ENCODE measurements at places on chromosomes 2 and 18.

DNA sequence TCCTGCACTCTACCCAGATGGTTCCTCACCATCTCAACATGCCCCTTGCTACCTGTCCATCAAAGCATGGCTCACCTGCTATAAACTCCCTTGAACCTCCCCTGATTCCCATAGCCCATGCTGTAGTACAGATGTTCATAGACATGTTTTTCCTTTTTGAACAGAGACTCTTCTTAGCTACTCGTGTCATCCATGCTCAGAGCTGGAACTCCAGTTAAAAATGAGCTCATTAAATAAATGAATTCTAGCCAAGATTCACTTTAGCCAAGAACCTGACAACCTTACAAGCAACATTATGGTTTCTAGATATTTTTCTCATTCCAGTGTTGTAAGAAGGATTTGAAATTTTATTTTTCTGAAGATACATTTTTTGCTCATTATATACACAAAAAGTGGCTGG is 65.0 kb downstream of the SCG2 start:
- DNase-seq: no peak

DNA sequence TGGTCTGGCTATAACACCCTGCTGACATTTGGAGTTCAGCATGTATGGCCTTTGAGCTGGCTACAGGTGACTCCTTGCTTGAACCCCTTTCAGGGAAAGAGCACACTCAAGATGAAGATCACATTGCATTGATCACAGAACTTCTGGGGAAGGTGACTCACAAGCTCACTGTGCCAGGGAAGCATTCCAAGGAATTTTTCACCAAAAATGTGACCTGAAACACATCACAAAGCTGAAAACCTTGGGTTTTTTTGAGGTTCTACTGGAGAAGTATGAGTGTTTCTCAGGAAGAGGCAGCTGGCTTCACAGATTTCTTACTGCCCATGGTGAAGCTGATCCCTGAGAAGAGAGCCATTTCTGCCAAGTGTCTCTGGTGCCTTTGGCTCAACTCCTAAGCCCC is 879.0 kb downstream of the CBLN2 start:
- DNase-seq: no peak

GRCh38 chr18:6994056-6994770 is 123.4 kb downstream of the LAMA1 start:
- DNase-seq: no peak

DNA sequence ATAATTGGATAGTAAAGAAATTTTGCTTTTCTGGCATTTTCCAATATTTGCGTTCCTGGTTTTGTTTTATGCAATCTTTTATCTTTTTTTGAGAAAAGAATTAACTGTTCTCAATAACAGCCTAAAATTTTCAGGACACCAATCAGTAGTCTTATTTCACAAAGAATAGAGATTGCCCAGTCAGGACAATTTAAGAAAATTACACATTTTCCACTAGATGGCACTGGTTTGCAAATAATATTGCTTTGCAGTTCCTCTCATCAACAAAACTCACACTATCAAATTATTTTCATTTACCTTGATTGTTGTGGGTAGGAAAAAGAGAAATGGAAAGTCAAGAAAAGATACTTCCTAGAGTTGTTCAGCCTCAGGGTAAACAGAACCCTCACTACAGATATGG is 2.4 kb upstream of the RBM45 start:
- DNase-seq: peak; percentile 42

- DNase-seq: no peak
These were observed 68.0 kb downstream of the ACAA2 start for GRCh38 chr18:49745045-49746014.

DNA sequence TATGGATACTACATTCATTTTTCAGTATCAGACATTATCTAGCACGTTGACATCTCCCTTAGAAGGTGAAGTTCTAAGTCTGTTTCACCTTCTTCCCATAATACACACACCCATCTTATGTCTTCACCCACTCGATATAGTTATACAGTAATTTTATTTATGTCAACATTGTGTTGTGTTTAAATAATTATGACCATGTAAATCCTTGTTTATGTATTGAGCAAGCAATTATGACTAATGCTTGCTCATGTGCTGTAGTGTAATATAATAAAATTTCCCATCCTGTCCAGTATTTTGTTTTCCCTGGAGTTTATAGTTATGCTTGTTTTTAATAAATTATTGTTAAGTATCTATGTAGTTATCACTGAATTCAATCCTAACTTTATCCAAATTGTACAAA is 163.2 kb downstream of the MTX2 start:
- DNase-seq: no peak

DNA sequence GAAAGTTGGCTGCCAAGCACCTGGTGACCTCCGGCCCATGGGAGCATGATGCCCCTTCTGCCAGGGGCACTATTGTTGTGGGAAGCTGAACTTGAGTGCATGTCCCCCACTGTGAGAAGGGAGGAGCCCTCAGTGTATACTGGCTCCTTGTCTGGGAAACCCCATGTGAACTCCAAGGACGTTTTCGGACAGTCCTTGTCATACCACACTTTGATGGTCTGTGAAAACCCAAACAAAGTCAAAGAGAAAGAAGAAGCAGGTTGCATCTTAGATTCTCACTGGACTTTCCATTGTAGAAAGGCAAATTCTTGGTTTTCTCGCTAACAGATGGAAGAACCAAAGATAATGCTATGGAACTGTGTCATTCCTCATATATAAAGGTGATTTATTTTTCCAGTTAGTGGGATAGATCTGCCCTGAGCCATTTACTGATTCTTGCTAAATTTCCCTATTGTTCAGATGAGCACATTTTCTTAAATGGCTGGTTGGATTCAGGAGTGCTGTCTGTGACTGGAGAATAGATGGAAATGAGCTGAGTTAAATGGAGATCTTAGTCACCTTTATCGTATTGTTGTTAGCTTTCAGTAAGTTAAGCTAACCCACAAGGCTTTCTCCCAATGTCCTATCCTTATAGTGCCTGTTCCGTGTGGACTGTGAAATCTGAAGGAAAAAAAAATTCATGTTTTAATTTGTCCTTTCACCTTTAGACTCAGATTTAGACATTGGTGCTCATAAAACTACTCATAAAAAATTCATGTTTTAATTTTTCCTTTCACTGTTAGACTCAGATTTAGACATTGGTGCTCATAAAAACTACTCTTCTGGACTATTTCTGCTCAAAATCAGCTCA is 166.6 kb downstream of the ACTR3 start:
- DNase-seq: no peak

- peak; percentile 80 for DNase-seq
These were observed 180.0 kb upstream of the MMADHC start for GRCh38 chr2:149767516-149767974.

- DNase-seq: no peak
These were observed 28.8 kb downstream of the APCDD1 start for GRCh38 chr18:10482985-10483949.

DNA sequence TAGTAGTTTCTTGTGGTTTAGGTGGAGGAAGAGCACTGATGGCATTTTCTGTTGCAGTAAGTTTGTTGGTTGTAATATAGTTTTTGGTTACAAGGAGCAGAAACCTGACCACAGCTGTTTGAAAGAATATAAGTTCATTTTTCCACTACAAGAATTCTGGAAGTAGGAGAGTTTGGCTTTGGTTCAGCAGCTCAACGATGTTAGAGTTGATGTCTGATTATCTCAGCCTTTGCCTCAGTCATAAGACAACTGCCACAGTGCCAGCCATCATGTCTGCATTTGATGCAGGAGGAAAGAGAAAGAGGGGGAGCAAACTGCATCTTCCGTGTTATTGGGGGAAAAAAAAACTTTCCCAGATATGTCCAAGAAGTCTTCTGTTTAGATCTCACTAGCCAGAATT is 119.1 kb downstream of the LYPD1 start:
- DNase-seq: peak; percentile 14

GRCh38 chr2:73972846-73973245 is 11.9 kb upstream of the TET3 start:
- no peak for DNase-seq

DNA sequence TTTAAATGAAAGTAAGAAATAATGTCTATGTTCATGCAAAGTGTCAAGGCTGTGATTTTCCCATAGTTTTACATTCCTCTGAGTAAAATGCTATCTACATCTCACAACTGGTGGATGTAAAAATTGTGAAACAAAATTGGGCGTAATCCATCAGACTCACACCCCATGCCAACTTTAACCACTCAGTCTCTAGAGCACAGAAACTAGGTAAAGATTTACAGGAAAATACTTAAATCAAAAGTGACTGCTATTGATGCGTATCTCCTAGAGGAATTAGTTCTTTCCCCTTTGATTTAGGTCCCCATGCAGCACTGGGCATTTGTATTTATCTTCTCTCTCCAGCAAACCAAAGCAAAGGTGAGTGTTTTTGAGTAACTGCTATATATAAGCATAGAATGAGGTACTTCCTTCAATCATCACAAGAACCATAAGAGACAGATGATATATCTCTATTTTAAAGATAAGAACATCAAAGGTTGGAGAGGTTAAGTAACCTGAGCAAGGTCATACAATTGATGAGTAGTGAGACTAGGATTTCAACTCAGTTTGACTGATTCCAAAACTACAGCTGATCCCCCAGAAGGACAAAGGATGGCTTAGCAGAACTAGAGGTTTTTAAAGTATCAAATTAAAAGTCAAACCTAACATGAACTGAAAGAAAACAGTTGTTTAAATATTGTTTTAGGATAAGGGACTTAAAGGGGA is 594.0 kb upstream of the ACVR2A start:
- DNase-seq: no peak

GRCh38 chr18:434410-434809 is 66.1 kb downstream of the COLEC12 start:
- DNase-seq: no peak

GRCh38 chr18:43482136-43482535 is 204.8 kb upstream of the SYT4 start:
- DNase-seq: no peak

DNA sequence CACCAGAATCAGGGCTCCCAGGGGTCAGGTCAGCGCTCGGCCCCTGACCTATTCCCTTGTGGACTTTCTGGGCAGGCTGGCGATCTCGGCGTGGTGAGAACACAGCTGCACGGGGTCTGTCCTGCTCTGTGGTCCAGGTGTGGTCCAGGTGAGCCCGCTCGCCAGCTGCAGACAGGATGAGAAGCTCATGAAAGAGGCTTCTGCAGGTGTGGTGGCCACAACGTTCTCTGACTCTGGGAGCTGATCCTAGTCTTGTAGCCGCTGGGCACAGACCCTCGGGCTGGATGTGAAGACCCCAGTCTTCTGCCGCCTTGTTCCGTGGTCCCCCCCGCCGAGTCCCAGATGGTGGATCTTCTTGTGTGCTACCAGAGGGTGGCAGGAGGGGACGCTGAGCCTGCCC is 129.7 kb downstream of the RTP5 start:
- DNase-seq: no peak

DNA sequence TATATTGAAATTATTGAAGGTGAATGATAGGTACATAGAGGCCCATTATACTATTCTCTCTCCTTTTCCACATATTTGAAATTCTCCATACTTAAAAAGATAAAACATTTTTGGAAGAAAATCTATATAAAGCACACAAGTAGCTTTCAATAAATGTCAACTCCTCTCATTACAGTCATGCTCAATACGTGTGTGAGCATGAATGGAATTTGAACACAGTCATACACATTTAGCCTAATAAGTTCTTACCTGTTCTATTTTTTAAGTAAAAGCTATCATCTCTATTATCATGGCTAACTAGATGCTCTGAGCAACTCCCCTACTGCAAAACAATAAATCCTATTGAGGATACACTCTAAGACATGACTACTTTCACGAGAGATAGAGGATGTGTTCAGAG is 41.9 kb upstream of the SPATS2L start:
- DNase-seq: no peak

DNA sequence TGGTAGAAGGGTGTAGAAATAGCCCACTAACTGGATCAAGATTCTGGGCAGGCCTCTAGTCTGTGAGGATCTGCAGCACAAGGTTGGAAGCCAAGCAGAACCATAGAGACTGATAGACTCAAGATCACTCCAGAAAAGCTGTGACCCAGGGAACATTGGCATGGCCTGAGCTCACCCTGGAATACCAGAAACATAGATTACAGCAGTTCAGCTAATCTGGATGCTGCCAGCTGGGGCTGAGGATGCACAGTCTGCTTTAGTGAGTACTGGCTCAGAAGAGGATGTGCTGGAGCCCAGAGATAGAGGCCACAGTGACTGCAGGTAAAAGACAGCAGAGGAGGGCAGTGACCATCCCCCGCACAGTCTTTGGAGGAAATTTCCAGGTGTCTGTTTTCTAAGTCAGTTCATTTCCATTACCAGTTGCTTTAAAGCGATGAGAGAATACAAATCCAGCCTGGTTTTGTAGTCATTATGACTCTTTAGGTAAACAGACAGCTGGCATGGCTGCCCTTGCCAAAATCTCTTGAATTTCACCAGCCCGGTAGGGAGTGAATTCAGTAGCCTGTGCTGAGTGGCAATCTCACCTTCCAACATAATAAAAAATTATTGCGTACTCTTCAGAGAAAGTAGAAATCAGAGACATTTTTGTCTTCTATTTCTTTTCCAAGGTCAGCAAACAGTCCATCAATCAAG is 119.2 kb downstream of the ANTXR1 start:
- no peak for DNase-seq

GRCh38 chr2:20479835-20480234 is 33.0 kb downstream of the RHOB start:
- DNase-seq: no peak

GRCh38 chr2:121366040-121366439 is 81.0 kb upstream of the TFCP2L1 start:
- DNase-seq: no peak

GRCh38 chr2:193891023-193891422 is 1696.3 kb upstream of the TMEFF2 start:
- DNase-seq: no peak

All from HFFc6 (cell line).